Renal cortical epithelial cell (primary cell): ENCODE measurements at places on chromosomes 1 and 21.

GRCh38 chr1:39657923-39658485 lies 13.9 kb downstream of the NT5C1A start:
- peak; percentile 57 for DNase-seq

- DNase-seq: peak; percentile 58
Observed at GRCh38 chr1:51666478-51666877, 49.6 kb downstream of the OSBPL9 start.

DNA sequence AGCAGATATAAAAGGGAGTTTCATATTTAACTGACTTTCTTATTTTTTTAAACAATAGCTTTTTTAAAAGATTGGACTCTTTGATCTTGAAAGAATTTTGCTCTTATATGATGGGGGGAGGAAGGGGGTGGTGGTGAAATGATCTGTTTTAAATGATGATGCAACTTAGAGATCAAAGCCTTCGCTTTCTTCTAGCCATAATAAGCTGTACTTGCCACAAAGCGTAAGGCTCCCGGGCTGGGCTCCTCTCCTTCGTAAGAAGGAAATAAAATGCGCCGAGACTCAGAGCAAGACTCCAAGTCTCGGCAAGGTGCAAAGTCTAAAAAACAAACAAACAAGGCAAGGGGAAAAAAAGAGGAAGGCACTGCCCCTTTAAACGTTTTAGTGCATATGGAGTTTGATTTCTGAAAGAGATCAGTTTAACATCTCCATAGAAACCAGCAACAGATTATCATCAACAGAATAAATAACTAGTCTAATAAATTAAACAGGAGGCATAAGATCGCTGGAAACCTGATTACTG lies 3.3 kb downstream of the CASZ1 start:
- peak; percentile 23 for DNase-seq

- DNase-seq: no peak
Observed at GRCh38 chr1:230375147-230375546, 51.0 kb downstream of the PGBD5 start.

- peak; percentile 85 for DNase-seq
Observed at GRCh38 chr1:208231881-208232661, 12.1 kb downstream of the PLXNA2 start.

DNA sequence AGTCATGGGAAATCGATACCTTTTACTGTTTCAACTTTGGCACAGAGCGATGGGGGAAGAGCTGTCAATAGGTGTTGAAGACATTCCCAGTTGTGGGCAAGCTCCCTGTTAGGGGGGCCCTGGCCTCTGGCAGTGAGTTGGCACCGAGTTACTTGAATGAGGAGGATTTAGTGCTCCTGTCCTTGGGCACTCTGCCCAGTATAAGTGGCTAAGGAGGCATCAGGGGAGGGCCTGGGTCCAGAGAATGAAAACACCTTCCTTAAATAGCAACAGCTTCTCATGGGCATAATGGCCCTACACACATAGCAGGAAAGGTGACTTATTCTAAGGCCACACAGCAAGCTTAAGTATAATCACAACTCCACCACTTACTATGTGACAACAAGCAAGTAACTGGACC lies 664.4 kb downstream of the PTPRU start:
- DNase-seq: peak; percentile 44

- no peak for DNase-seq
Observed at GRCh38 chr1:114008993-114009392, 29.7 kb downstream of the OLFML3 start.

DNA sequence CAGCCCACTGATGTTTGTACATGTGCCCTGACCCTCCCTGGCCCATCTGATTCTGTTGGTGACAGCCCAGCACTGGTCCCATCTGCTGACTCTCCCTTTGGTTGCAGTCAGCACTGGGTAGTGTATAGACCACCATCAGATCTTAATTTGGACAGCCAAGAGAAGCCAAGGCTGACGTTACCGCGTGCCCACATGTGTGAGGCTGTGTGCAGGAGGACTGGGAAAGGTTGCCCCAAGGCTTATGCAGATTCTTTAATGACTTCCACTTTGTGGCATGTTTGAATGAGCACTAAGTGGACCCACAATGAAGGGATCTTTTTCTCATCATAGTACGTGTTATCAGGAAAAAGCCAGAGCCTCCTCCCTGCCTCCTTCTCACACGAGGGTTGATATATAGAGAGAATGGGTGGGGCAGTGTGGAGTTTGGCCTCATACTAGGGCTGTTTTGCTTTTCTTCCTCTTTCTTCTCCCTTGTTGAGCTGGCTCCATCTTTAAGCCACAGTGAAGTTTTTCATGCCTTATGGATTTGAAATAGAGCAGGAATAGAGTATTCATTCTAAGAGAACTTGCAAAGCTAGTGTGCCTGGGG lies 93.5 kb downstream of the NAV1 start:
- DNase-seq: no peak

DNA sequence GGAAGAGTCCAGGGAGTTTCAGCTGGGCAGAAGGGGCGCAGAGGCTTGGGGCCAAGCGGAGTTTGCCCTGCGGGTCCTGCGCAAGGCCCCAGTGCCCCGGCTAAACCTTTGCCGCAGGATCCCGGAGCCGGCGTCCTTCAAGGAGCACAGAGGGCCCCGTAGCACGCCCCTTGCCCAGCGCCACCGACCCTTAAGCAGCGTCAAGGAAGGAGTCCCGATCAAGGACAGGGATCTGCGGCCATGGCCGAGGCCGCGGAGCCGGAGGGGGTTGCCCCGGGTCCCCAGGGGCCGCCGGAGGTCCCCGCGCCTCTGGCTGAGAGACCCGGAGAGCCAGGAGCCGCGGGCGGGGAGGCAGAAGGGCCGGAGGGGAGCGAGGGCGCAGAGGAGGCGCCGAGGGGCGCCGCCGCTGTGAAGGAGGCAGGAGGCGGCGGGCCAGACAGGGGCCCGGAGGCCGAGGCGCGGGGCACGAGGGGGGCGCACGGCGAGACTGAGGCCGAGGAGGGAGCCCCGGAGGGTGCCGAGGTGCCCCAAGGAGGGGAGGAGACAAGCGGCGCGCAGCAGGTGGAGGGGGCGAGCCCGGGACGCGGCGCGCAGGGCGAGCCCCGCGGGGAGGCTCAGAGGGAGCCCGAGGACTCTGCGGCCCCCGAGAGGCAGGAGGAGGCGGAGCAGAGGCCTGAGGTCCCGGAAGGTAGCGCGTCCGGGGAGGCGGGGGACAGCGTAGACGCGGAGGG lies 520 bp downstream of the CLIC6 start:
- DNase-seq: no peak

DNA sequence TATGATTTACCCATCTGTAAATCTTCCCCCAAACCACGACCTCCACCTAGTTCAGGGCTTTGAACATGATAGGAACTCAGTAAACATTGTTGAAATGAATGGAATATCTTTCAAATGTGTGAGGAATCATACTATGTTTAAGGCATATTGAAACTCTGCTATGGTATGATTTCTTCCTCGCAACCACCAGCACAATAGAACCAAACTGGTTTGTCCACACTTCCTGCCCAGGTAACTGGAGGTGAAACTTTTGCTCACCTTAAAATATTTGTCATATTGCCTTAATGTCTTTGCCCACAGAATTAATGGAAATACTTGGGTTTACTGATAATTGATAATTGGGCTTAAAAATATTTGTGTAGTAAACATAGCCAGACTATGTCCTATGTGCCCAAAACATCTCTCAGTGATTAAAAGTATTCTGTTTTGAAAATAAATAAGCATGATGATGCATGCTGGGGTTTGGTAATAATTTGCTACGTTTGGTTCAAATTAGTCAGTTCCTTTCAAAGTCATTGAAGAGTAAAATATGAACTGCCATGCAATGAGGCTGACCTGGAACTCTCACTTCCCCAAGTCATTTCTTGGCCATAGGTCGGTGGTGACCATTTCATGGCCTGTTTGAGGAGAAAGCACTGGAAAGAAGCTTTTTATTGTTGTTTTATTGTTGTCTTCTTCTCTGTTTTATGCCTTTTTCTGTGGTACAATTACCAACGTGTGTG lies 73.3 kb downstream of the TNFSF18 start:
- peak; percentile 38 for DNase-seq

DNA sequence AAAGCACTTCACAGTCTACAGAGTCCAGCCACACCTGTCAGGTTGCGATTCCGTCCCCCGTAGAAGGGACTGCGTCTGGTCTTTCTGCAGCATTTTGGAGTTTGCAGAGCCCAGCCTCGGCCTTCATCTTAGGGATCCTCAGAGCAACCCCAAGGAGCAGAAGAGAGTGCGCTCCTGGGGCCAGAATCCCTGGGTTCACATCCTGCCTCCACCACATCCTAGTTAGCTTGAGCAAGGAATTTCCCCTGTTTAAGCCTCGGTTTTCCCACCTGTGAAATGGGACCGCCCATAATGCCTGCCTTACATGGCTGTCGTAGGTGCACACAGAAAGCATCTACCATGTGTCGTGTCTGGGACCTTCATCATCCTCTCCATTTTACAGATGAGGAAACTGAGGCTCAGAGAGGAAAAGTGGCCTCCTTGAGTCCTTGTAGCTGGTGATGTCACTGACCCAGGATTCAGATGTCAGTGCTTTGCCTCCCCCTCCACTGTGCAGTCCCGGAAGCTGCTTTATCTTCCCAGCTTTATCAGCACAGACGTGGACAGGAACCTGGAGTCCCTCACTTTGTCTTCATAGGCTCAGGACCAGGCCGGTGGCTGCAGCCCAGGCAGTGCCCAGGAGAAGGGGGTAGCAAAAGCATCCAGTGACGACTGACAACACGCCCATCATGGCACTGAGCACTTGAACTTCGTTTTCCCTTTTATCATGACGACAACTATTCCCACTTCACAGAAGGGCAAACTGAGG lies 438.5 kb downstream of the MATN1 start:
- no peak for DNase-seq

DNA sequence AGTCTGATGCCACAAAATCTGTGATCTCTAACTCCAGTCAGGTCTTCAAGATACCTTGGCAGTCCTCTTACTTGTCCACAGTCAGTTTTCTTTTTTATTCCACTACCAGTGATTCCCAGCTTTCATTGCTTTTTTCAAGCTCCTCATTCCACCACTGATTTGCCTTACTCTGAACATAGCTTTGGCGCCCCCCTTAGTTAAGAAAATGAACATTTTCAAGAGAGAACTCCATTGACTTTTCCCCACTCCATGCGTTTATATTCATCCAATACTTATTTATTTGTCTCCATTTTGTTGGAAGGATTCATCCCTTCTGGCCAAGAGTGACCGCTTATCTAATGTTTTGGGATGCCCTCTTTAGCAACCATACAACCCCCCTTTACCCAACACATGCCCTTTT lies 33.9 kb upstream of the IPO9 start:
- peak; percentile 22 for DNase-seq

DNA sequence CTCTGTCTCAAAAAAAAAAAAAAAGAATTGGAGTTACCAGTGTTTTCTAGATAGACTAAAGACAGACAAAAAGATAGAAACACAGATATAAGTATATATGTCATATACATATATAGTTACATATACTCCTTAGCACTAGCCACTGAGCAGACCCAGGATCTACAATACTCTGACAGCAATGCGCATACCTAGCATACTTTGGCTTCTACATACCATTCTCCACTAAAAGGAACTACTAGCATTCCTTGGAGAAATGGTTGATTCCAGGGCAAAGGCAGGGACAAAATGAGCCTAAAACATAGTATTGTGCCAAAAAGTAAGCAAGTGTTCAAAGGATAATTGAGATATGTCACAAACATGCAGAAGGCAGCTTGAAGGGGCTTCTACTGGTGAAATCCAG lies 22.7 kb downstream of the SYNJ1 start:
- no peak for DNase-seq
